ENCODE measurements at places on chromosomes 11 and 22.

GRCh38 chr11:19441752-19442553, 201.2 kb upstream of the E2F8 start:
- DNase-seq = no peak

GRCh38 chr11:68128682-68129327, 7.6 kb upstream of the CHKA start:
- DNase-seq = no peak

GRCh38 chr11:20360650-20361049, 2.9 kb upstream of the HTATIP2 start:
- no peak for DNase-seq

GRCh38 chr22:22111267-22111751, 128.7 kb upstream of the TOP3B start:
- no peak for DNase-seq

DNA sequence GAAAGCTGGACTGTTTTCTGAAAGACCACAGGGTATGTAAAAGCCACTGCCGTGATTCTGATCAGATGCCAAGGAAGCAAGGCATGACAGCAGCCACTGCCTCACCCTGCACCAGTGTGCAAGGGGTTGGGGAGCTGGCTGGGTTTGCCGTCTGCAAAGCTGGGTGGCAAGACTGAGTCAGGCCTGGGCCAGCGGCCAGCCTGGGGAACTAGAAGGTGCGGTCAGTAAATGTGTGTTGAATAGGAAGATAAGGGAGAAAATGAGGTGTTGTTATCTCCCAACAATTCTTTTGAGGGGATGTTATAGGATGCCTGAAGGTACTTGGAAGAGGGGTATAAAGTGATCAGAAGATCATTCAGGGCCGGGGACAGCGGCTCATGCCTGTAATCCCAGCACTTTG, 8.0 kb downstream of the VSTM5 start:
- DNase-seq = no peak

GRCh38 chr11:65014726-65015227, 817 bp downstream of the ARL2 start:
- DNase-seq = no peak

GRCh38 chr22:33404723-33405122, 346.5 kb upstream of the SYN3 start:
- no peak for DNase-seq

GRCh38 chr11:111729831-111730311, 36.3 kb downstream of the PPP2R1B start:
- no peak for DNase-seq

Measured in activated naive CD4-positive, alpha-beta T cell (primary cell).